ENCODE measurements at places on chromosomes 2 and 18. TPM values are rescaled to one million over a fixed set of nuclear protein-coding genes. Genes with fewer than 3 reads are reported as not detected.

Gene GPR35
- total RNA-seq = 2.8 TPM

Gene IL1R1
- 53.7 TPM for total RNA-seq

Gene FSHR
- total RNA-seq = not detected

Gene EMX1
- not detected for total RNA-seq

Gene SMYD1
- total RNA-seq = not detected

Gene AP1S3
- 5.5 TPM for total RNA-seq

Gene PRKAG3
- total RNA-seq = not detected

Gene C2orf80
- not detected for total RNA-seq

Gene STPG4
- 0.25 TPM for total RNA-seq

Gene COLEC11
- total RNA-seq = not detected

Gene BOK
- 28.5 TPM for total RNA-seq

Gene THADA
- total RNA-seq = 68.0 TPM

DNA sequence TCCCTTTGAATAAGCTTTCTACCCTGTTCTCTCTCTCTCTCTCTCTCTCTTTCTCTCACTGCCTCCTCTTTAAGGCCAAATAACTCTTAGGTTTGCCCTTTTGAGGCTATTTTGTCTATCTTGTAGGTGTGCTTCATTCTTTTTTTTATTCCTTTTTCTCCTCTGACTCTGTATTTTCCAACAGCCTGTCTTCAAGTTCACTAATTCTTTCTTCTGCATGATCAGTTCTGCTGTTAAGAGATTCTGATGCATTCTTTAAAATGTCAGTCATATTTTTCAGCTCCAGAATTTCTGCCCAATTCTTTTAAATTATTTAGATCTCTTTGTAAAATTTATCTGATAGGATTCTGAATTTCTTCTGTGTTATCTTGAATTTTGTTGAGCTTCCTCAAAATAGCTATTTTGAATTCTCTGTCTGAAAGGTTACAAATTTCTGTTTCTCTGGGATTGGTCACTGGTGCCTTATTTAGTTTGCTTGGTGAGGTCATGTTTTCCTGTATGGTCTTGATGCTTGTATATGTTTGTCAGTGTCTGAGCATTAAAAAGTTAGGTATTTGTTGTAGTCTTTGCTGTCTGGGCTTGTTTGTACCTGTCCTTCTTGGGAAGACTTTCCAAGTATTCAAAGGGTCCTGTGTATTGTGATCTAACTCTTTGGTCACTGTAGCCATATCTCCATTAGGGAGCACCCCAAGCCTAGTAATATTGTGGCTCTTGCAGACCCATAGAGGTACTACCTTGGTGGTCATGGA lies 35.4 kb upstream of the DYNC1I2 start:
- no peak for DNase-seq

- DNase-seq = no peak
These were observed 15.3 kb downstream of the PARD6G start for GRCh38 chr18:80232030-80232429.

GRCh38 chr2:198116756-198117155 lies 312.4 kb downstream of the PLCL1 start:
- DNase-seq = no peak

DNA sequence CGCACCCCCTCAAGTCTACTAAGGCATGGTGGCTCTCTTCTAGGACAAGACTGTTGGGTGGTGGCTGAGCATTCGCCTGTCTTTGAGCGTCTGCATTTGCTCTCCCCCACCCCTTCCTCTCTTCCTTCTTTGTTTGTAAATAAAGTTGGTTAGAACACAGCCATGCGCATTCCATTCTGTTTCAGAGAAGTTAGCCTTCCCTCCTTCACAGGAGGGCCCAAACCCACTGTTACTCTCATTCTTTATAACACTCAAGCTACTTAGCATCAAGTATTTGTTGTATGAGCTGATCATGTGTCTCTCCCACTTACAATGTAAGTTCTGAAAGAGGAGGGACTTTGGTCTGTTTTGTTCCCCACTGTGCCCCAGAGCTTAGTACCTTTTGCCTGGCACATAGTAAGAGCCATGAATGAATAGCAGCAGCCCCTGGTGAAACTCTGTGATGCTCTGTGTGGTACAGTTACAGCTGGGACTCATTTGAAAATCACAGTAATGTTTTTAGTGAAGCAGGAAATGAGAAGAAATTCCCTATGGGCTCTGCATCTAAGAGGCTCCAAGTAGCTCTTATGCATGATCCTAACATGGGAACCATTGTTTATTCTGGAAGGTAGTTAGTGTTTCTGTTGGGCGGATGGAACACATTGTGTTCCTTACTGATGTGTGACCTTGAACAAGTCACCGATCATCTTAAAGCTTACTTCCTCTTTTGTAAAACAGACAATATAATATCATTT lies 7.7 kb downstream of the MGAT5 start:
- no peak for DNase-seq

- DNase-seq = no peak
These were observed 4.4 kb downstream of the ADCYAP1 start for GRCh38 chr18:908758-909724.

DNA sequence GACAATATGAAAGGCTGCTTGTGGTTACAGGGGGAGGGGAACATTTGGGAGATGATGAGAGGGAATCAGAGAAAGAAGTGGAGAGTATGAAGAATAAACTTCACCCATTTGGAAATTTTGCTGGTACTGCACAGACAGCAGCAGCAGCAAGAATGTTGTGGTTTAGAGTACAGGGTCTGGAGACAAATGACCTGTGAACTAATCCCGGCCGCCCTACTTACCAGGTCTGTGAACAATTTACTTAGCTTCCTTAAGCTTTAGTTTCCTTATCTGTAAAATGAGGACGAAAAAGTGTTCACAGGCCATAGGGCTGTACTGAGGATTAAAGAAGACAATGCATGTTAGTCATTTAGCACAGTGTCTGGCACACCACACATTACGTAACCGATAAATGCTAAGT lies 685.4 kb upstream of the CELF4 start:
- DNase-seq = no peak

DNA sequence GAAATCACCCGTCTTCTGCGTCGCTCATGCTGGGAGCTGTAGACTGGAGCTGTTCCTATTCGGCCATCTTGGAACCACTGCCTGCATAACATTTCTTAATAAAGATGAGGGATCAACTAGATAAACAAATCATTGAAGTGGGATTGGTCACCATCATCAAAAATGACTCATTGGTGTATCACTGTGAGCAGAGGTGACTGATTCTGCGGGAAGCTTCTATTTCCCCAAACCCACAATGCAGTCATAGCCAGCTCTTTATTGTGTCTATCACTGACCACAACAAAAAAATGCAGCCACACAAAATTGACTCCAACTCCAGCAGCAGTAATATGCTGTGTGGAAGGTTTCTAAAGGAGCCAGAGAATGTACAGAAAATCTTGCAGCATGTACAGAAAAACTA lies 630.7 kb upstream of the HS6ST1 start:
- DNase-seq = no peak

GRCh38 chr2:32715391-32715841 lies 87.6 kb downstream of the TTC27 start:
- DNase-seq = no peak

DNA sequence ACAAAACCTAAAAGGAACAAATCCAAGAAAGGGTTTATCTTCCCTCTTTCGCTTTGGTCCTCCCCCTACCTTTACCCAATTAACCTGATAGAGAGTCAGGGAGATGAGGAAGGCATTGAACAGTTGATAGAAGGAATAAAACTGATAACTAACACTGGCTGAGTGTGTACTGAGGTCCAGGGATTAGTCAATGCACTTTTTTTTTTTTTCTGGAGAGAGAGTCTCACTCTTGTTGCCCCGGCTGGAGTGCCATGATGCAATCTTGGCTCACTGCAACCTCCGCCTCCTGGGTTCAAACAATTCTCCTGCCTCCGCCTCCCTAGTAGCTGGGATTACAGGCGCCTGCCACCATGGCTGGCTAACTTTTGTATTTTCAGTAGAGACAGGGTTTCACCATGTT lies 250.2 kb upstream of the CWC22 start:
- no peak for DNase-seq

DNA sequence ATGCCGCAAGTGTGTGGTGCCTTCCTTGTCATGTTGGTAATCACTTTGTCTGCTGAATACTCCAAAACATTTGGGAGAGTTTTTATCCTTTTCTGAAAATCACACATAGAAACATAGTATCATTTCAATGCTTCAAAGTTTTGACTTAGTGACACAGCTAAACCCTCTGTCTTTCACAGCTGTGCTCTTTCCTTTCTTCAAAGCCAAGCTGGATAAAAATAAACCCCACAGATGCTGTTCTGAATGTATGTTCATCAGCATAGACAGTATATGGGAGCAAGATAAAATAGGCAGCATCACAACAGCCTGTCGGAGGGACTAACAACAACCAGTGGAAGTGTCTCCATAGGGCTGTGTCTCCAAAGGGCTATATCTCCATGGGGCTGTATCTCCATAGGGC lies 331.3 kb upstream of the DCC start:
- no peak for DNase-seq

DNA sequence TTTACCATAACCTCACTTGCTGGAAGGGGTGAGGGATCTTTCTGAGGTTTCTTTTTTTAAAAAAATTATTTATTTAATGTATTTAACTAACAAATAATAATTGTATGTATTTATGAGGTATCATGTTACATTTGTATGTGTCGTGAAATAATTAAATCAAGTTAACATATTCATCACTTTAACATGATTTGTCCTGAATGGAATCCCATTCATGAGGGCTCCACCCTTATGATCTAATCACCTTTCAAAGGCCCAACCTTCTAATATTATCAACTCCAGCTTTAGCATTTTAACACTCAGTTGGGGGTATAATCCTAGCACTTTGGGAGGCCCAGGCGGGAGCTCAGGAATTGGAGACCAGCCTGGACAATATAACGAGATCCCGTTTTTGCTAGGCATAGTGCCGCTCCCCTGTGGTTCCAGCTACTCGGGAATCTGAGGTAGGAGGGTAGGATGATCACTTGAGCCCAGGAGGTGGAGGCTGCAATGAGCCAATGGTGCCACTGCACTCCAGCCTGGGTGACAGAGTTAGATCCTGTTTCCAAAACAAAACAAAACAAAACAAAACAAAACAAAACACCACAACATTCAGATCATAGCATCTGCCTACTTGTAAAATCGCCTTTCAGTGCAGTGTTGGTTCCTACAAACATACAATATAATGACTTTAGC lies 1.1 kb upstream of the TAF4B start:
- no peak for DNase-seq

GRCh38 chr2:232668805-232669444 lies 28.2 kb upstream of the GIGYF2 start:
- DNase-seq = no peak

GRCh38 chr2:165044505-165045303 lies 89.4 kb upstream of the SLC38A11 start:
- no peak for DNase-seq

GRCh38 chr2:134682726-134683125 lies 36.1 kb downstream of the TMEM163 start:
- DNase-seq = no peak

DNA sequence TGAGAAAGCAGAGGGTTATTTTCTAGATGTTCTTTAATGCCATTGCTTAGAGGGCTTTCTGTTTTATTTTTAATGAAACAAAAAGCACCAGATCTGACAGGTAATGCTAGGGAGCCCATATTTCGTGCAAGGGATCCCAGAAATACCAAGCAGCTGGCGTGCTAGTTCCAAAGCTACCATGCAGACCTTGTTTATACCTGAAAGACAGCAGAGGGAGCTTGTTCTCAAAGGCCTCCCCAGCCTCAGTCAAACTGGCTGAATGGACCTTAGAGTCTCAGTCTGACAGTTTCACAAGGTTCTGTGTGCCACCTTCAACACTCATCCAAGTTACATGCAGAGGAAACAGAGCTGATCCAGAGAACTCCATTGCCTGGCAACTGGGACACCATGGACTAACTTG lies 48.6 kb downstream of the GALNT14 start:
- DNase-seq = no peak

DNA sequence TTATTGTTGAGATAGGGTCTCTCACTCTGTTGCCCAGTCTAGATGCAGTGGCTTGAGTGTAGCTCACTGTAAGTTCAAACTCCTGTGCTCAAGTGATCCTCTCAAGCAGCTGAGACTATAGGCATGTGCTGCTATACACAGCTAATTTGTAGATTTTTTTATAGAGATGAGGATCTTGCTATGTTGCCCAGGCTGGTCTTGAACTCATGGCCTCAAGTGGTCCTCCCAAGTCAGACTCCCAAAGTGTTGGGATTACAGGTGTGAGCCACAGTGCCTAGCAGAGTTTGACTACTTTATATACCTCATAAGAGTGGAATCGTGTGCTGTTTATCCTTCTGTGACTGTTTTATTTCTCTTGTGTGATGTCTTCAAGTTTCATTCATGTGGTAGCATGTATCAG lies 60.3 kb downstream of the TANC1 start:
- DNase-seq = no peak

DNA sequence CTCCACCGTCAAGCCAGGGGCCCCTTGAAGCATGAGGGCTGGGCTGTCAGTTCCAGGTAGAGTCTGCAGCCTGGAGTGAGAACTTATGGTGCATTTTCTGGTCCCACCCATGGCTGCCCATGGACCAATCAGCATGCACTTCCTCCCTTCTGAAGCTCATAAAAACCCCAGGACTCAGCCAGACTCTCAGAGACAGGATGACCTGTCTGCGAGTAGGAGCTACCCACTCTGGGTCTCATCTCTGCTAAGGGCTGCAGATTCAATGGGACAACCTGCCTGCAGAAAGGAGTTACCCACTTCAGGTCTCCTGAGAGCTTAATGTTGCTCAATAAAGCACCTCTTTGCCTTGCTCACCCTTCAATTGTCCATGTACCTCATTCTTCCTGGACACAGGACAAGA lies 9.4 kb upstream of the DUSP19 start:
- DNase-seq = no peak

GRCh38 chr2:215833531-215834162 lies 179.7 kb downstream of the MREG start:
- DNase-seq = no peak

GRCh38 chr18:62616331-62616805 lies 93.5 kb downstream of the ZCCHC2 start:
- DNase-seq = no peak

- DNase-seq = no peak
These were observed 8.7 kb downstream of the TMEM169 start for GRCh38 chr2:216090369-216090786.

- DNase-seq = no peak
These were observed 58.1 kb downstream of the SERTAD2 start for GRCh38 chr2:64595397-64596176.

DNA sequence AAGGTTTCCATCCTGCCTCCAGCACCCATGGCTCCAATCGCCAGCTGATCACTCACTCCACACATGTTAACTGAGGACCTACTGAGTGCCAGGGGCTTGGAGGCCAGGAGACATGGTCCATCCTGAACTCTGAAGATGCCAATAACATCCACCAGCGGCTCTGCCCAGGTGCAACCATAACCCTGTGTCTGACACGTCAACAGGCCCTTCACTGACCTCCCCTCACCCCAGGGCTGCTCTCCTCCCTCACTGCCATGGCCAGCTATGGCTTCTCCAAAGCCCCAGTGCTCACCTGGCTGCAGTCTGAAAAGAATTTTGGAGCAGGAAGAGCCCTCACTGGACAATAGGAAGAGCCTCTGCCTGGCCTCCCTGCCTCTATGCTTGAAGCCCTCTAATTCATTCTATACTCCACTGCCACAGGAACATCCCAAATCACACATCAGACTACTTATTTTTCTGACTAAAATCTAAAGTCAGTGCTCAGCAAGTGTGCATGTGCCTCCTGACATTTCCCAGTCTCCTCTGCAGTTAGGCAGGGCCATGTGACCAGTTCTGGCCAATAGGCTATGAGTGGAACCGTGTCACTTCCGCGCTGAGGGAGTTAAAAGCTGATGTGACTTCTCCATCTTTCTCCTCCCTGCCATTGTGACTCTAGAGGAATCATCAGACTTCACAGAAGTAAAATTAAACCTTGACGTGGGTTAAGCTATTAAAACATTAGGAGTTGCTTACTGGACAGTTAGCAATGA lies 37.2 kb downstream of the ZBTB7C start:
- DNase-seq = peak; percentile 43

Data from chondrocyte (in vitro differentiated cells).